ENCODE measurements at places on chromosomes 7 and 10.

GRCh38 chr7:155842496-155843265 is 30.4 kb upstream of the SHH start:
- DNase-seq = no peak

DNA sequence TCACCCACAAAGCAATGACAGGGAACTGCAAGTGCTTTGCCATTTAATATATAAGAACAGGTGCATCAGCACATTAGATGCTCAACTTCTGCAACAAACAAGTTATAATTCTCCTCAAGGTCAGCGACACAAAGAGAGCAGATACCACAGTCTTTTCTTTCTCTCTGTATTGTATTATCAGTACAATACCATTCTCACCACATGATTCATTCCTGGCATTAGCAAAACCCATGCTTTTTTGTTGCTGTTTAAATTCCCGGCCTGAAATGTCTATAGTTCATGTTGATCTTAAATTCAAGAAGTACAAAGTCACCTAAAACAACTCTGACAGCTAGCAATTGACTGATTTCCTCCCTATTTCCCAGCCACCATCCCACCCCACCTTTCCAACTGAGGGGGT is 111.8 kb upstream of the FEZF1 start:
- no peak for DNase-seq

DNA sequence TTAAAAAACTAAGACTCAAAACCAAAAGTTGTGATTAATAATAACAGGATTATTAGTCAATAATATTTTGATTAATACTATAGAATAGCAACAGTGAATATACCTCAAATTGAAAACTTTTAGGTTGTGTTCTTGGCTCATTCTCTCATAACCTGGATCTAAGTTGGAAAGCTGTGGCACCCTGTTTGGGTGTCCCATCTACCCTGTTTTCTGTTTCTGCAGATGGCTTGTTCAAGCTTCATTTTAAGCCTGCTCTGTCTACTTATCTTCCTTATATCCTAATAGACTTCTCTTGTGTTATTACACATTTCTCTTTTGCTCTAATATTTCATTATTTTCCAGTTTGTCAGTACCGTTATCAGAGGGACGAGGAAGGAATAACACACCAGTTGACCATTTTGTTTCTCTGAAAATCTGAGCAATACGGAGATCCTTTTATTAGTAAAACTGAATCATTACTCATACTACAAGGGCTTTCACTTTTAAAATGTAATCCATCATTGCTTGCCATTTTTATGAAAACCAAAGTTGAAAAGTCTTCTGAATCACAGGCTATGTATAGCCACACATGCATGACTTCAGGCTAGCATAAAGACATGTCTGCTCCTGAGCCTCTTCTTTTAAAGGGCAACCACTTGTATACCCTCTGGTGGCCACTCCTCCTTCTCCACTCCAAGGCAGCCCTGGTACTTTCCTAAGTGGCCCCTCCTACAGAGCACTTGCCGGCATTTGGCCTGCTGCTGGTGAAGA is 22.3 kb downstream of the COX15 start:
- DNase-seq = no peak

GRCh38 chr10:24622781-24623301 is 100.8 kb downstream of the ARHGAP21 start:
- no peak for DNase-seq
